ENCODE measurements at places on chromosomes 13 and 19. TPM values are rescaled to one million over a fixed set of nuclear protein-coding genes. Genes with fewer than 3 reads are reported as not detected.
A peak's percentile ranks its signal among the peaks of the same experiment; 100 is the strongest.

LRRC63 gene
- total RNA-seq: not detected

ZFP14 gene
- 2.6 TPM for total RNA-seq

DNA sequence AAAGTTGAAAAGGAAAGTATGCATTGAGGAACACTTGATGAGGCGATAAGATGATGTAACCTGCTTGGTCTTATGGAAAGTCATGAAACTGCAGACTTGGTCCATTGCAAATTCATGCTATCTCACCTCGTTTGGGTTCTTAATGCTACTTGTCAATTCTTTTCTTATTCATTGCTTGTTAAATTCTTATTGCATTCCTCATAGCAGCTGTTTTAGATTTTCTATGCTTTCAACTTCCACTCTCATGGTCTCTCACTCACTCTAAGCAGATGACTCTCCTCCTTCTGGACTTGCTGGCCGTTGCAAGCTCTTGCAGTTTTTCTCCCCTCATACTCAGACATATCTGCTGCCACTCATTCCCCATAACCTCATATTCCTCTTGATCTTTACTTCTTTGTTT lies 67.8 kb upstream of the CSNK1A1L start:
- DNase-seq: no peak

DNA sequence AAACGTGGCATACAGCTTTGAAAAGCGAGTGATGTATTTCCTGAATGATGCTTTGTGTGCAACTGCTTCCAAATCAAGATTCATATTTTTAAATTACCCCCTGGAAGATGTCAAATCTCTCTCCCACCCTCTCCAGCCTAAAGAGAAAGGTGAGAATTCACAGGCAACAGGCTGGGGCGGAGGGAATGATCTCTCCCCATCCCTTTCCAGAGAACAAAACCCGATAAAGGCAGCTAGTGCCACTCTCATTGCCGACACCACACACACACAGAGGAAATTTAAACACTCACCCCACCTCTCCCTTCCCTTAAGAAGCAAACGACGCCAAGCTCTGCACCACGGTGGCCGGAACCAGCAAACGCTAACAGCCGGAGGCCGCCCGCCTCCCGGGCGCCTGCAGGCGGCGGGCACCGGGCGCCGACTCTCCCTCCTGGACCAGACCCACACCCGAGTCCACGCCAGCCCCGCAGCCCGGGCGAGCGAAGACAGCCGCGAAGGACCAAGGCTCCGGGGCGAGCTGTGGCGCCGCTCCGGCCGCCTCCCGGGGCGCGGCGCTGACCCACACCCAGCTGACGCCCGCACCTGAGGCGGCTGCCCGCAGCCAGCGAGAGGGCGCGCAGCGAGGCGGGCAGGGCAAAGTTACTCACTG lies 477 bp downstream of the LNX2 start:
- DNase-seq: no peak

GRCh38 chr13:104592127-104592526 lies 1525.9 kb upstream of the SLC10A2 start:
- no peak for DNase-seq

GRCh38 chr13:74210693-74211393 lies 76.6 kb upstream of the KLF12 start:
- DNase-seq: peak; percentile 37

GRCh38 chr13:46094478-46094877 lies 10.4 kb downstream of the CPB2 start:
- no peak for DNase-seq

GRCh38 chr19:42378225-42379215 lies 11.6 kb downstream of the CNFN start:
- DNase-seq: no peak
